ENCODE measurements at places on chromosomes 5 and 9. TPM values are rescaled to one million over a fixed set of nuclear protein-coding genes. Genes with fewer than 3 reads are reported as not detected.

ZNF367 gene
- 30.1 TPM for total RNA-seq

WWC1 gene
- total RNA-seq, result 0.45 TPM

DNAI1 gene
- not detected for total RNA-seq

MYOZ3 gene
- total RNA-seq, result 0.20 TPM

DOLPP1 gene
- total RNA-seq, result 15.2 TPM

ZNF883 gene
- total RNA-seq, result 1.1 TPM

- H3K27ac ChIP-seq, result peak overlapping the region; percentile 57
- H3K36me3 ChIP-seq, result peaks cover 70% of the 10 kb centered on the region
- H3K4me3 ChIP-seq, result no peak overlapping the region
- peak; percentile 56 for DNase-seq
- H3K4me1 ChIP-seq, result peaks cover 6% of the 10 kb centered on the region
Measured at GRCh38 chr5:151038801-151039238, 18.4 kb downstream of the GPX3 start.

DNA sequence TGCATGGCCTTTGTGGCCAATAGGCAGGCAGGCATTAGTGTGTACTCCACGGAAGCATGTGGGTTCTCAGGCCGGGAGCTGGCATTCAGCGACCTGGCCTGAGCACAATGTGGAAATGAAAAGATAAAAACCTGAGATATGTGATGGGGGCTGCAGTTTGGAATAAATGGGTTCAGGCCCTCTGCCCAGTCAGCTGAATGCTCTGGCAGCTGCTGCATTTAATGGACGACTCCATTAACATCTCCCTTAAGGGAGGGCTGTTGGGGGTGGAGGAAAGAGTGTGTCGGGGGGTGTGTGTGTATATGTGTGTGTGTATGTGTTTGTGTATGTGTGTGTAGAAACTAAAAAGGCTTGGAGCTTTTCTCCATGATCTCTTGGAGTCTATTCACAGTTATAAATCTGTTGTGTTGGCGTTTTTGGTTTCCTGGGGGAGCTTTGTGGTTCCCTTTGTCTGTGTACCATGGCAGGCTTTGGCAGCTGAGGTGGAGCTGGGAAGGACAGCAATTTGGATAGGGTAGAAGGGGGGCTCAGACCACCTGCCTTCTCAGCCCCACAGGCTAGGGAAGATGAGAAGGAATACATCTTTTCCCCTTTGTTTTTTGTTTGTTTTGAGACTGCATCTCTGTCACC is 27.3 kb upstream of the HSPA9 start:
- H3K4me1 ChIP-seq, result peaks cover 21% of the 10 kb centered on the region
- no peak for DNase-seq
- H3K4me3 ChIP-seq, result no peak overlapping the region
- no peaks in the 10 kb centered on the region for H3K36me3 ChIP-seq

- peaks cover 29% of the 10 kb centered on the region for H3K4me1 ChIP-seq
- no peak for DNase-seq
- H3K36me3 ChIP-seq, result no peaks in the 10 kb centered on the region
- no peak overlapping the region for H3K4me3 ChIP-seq
- H3K27ac ChIP-seq, result no peak overlapping the region
Measured at GRCh38 chr5:131996210-131997025, 15.0 kb downstream of the ACSL6 start.

GRCh38 chr9:131923132-131923671 is 156.5 kb downstream of the MED27 start:
- no peak overlapping the region for H3K4me3 ChIP-seq
- no peak for DNase-seq
- H3K4me1 ChIP-seq, result peaks cover 8% of the 10 kb centered on the region
- no peaks in the 10 kb centered on the region for H3K27me3 ChIP-seq
- peaks cover 2% of the 10 kb centered on the region for H3K36me3 ChIP-seq

DNA sequence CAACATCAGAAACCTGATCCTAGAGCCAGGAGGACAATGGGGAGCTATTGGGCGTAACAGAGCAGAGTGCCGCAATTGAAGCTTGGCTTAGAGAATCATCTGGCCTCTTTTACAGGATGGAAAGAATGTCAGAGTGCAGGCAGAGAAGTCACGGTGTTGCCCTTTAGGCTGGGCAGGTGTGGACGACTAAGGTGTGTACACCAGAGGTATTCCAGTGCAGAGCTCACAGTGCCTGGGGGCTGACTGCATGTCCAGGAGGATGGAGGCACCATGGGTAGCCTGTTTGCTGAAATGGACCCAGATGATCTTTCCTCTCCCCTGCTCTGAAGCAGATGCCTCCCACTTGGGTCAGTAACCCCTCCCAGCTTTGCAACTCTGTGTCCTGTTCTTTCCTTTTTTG is 48.9 kb upstream of the TBC1D2 start:
- no peak overlapping the region for H3K4me3 ChIP-seq
- H3K36me3 ChIP-seq, result no peaks in the 10 kb centered on the region
- H3K27me3 ChIP-seq, result no peaks in the 10 kb centered on the region
- H3K27ac ChIP-seq, result no peak overlapping the region
- no peak for DNase-seq
- H3K4me1 ChIP-seq, result no peaks in the 10 kb centered on the region

DNA sequence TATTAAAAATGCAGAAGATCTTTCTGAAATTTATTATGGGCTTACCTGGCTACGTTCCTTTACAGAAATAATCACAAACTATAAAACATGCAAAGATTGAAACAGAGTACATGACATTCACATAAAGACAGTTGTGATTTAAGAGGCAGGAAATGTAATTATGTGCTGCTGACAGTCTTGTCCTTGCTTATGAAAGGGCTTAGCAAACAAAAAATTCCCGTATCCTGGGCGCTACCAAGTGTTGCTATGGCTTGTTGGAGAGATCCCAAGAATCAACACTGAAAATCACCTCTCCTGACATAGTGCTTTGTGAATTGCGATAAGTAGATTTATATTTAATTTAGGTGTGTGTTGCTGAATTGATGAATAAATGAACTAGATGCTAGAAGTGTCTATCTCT is 352.5 kb upstream of the C9orf72 start:
- H3K36me3 ChIP-seq, result no peaks in the 10 kb centered on the region
- H3K4me1 ChIP-seq, result no peaks in the 10 kb centered on the region
- no peaks in the 10 kb centered on the region for H3K27me3 ChIP-seq

- H3K27me3 ChIP-seq, result no peaks in the 10 kb centered on the region
- H3K4me1 ChIP-seq, result peaks cover 7% of the 10 kb centered on the region
- no peak for DNase-seq
Measured at GRCh38 chr9:33256236-33256635, 8.3 kb downstream of the BAG1 start.

GRCh38 chr9:124593651-124594058 is 86.5 kb upstream of the NR5A1 start:
- DNase-seq, result no peak
- no peaks in the 10 kb centered on the region for H3K4me1 ChIP-seq
- H3K36me3 ChIP-seq, result no peaks in the 10 kb centered on the region
- H3K4me3 ChIP-seq, result no peak overlapping the region

GRCh38 chr9:103990311-103990710 is 103.8 kb upstream of the SMC2 start:
- peaks cover 3% of the 10 kb centered on the region for H3K27me3 ChIP-seq
- DNase-seq, result no peak
- H3K4me3 ChIP-seq, result no peak overlapping the region
- H3K27ac ChIP-seq, result no peak overlapping the region
- no peaks in the 10 kb centered on the region for H3K4me1 ChIP-seq

- no peak for DNase-seq
- peaks cover 7% of the 10 kb centered on the region for H3K27me3 ChIP-seq
- no peak overlapping the region for H3K4me3 ChIP-seq
- H3K36me3 ChIP-seq, result no peaks in the 10 kb centered on the region
- no peak overlapping the region for H3K27ac ChIP-seq
Measured at GRCh38 chr5:72377910-72378638, 57.9 kb downstream of the PTCD2 start.

DNA sequence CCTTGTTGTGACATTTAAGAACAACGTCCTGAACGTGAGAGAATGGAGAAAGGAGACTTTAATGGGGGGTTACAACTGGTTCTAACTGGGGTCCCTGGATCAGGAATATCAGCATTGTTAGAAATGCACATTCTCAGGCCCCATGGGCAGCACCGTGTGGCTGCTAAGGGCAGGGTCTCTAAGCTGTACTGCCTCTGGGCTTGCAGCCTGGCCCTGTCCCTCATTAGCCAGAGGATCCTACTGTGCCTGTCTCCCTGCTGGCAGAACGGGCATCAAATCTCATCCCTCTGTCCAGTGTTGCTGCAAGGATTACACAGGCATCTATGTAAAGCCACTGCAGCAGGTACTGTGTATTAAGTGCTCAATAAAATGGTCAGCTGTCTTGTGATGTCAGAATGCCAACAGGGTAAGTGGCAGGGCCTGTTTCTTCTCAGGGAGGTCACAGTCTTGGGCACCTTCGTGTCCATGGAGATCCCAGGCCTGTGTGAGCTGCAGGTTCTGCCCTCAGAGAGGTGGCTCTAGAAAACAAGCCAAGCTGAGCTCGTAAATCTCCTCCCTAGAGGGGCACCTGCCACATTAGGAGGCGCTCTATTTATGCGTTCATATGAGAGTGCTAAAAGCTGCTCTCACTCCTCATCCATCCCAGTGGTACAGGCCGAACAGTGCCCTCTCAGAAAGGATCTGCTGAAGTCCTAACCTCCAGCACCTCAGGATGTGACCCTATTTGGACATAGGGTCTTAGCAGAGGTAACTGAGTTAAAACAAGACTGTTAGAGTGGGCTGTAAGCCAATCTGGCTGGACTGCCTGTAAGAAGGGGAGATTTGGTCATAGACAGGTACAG is 210.5 kb downstream of the GADD45G start:
- H3K27me3 ChIP-seq, result peaks cover 11% of the 10 kb centered on the region
- no peak overlapping the region for H3K27ac ChIP-seq
- peaks cover 16% of the 10 kb centered on the region for H3K4me1 ChIP-seq
- H3K36me3 ChIP-seq, result no peaks in the 10 kb centered on the region
- no peak overlapping the region for H3K4me3 ChIP-seq

DNA sequence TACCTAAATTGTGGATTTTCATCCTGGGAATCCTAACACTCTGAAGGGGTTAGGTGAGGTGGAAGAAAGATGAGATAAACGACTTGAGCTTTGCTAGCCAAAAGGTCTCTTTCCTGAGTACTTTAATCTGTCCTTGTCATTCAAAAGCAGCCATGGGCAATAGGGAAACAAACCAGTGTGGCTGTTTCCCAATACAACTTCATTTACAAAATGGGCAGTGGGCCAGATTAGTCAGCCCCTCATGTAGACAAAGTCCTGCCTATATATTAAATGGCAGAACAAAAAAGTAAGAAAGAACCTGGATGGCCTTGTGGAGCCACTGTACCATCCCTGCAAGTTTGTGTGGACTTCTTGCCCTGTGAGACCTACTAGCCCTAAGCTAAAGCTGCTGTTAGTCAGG is 51.0 kb upstream of the NFIL3 start:
- H3K4me1 ChIP-seq, result no peaks in the 10 kb centered on the region
- no peak for DNase-seq
- no peaks in the 10 kb centered on the region for H3K36me3 ChIP-seq

- H3K4me3 ChIP-seq, result no peak overlapping the region
- no peaks in the 10 kb centered on the region for H3K4me1 ChIP-seq
- no peaks in the 10 kb centered on the region for H3K27me3 ChIP-seq
- DNase-seq, result no peak
- H3K36me3 ChIP-seq, result no peaks in the 10 kb centered on the region
Measured at GRCh38 chr5:113190347-113190746, 213.7 kb downstream of the DCP2 start.

GRCh38 chr9:72592502-72593403 is 71.3 kb downstream of the TMC1 start:
- DNase-seq, result peak; percentile 40
- peaks cover 30% of the 10 kb centered on the region for H3K4me1 ChIP-seq
- H3K27me3 ChIP-seq, result no peaks in the 10 kb centered on the region

- H3K4me3 ChIP-seq, result peak overlapping the region; percentile 100
- peak; percentile 33 for DNase-seq
- no peaks in the 10 kb centered on the region for H3K27me3 ChIP-seq
- peaks cover 42% of the 10 kb centered on the region for H3K4me1 ChIP-seq
- H3K27ac ChIP-seq, result peak overlapping the region; percentile 96
Measured at GRCh38 chr5:154860123-154860522, 1.7 kb downstream of the CNOT8 start.

- H3K4me3 ChIP-seq, result no peak overlapping the region
- peaks cover 33% of the 10 kb centered on the region for H3K4me1 ChIP-seq
- H3K36me3 ChIP-seq, result peaks cover 48% of the 10 kb centered on the region
Measured at GRCh38 chr5:143041972-143042770, 272.0 kb downstream of the ARHGAP26 start.

DNA sequence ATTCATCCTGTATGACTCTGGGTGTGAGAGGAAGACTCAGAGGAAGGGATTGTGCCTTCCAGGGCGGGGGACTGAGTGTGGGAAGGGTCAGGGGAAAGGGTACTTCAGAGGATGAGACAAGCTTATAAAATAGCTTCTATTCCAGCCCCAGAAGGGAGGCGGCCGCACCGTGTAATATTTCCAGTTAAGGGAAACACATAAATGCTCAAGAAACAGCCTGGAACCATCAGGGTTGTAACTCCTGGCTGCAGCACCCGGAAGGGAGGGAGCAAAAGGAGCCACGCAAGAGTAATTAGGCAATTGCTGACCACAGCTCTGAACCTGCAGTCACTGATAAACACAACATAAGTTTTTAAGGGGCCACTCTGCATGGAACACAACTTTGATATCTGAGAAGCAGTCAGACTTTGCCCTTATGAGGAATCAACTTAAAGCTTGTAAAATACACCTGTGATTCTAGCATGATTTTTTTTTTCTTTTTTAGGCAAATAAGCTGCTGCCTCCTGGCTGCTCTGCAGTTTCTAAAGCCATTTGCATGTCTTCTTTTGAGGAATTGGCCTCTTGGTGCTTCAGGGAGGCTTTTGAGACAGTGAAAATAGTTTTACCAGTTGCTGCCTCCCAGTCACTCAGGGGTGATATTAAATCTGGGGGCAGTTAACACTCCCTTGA is 382.7 kb downstream of the ENC1 start:
- no peaks in the 10 kb centered on the region for H3K4me1 ChIP-seq
- H3K27me3 ChIP-seq, result peaks cover 6% of the 10 kb centered on the region
- no peak for DNase-seq
- no peaks in the 10 kb centered on the region for H3K36me3 ChIP-seq
- no peak overlapping the region for H3K27ac ChIP-seq

GRCh38 chr9:89077519-89077918 is 86.3 kb downstream of the S1PR3 start:
- peaks cover 20% of the 10 kb centered on the region for H3K27me3 ChIP-seq
- no peak for DNase-seq
- no peaks in the 10 kb centered on the region for H3K4me1 ChIP-seq
- no peak overlapping the region for H3K27ac ChIP-seq
- H3K36me3 ChIP-seq, result no peaks in the 10 kb centered on the region
